ENCODE measurements at places on chromosomes 3 and 15.

DNA sequence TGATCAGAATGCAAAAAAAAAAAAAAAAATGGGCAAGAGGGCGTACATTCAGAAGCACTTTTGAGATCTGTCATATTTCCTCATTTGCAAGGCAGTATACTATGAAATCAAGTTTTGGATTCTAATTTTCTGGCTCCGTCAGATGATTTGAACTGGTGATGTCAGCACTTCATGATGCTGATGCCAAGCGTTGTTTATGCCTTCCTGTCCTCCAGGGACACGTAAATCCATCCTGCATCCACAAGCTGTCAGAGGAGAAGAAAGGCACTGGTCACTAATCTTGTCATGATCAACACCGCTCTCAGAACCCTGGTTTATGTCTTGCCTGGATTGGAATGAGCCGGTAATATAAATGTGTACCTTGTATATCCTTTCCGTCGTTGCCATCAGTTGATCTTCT is 152.1 kb upstream of the EPHA3 start:
- no peak for DNase-seq

GRCh38 chr3:171005648-171006047 is 20.9 kb downstream of the SLC2A2 start:
- DNase-seq: no peak

- DNase-seq: no peak
Observed at GRCh38 chr3:184180165-184180564, 5.5 kb downstream of the AP2M1 start.

- DNase-seq: no peak
Observed at GRCh38 chr3:76096836-76097588, 311.7 kb upstream of the ZNF717 start.

DNA sequence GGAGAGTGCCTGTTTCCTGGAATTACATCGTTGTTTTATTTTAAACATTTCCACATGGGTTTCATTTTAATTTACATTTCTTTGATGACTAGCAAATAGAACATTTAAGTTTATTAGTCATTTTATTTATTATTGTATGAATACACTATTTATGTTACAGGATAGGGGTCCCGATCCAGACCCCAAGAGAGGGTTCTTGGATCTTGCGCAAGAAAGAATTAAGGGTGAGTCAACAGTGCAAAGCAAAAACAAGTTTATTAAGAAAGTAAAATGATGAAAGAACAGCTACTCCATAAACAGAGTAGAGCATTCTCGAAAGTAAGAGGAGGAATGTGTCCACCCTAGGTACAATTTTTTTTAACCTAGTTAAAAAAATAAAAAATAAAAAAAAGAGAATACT is 539.5 kb downstream of the NAALADL2 start:
- DNase-seq: no peak

GRCh38 chr3:67937498-67938118 is 283.2 kb upstream of the SUCLG2 start:
- no peak for DNase-seq

DNA sequence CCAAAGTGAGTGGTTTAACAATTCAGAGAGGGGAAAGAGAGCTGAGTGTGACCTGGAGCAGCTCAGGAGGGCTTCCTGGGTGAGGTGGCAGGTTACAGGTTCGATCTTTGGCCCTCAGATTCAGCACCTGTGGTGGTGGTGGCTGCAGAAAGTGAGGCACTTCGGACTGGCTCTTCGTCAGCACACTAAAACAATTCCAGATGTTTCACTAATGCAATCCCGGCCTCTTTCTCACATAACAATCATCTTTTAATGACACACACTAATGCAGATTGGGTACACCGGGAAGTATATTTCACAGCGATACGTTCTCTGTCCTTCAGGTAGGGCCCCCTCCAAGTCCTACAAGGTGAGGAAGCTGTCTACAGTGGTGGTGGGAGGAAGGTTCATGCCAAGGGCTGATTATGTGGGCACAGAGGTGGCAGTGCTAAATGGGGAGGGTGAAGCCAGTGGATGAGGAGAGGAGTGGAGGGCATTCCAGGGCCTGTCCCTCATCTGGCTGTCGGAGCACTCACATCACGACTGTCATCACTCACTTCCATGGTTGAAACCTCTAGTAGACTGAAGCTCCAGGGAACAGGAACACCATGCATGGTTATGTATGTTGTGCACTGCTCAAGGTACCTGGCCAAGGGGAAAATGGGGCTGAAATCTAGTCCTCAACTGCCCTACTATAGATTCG is 171.1 kb downstream of the RAB11A start:
- no peak for DNase-seq

DNA sequence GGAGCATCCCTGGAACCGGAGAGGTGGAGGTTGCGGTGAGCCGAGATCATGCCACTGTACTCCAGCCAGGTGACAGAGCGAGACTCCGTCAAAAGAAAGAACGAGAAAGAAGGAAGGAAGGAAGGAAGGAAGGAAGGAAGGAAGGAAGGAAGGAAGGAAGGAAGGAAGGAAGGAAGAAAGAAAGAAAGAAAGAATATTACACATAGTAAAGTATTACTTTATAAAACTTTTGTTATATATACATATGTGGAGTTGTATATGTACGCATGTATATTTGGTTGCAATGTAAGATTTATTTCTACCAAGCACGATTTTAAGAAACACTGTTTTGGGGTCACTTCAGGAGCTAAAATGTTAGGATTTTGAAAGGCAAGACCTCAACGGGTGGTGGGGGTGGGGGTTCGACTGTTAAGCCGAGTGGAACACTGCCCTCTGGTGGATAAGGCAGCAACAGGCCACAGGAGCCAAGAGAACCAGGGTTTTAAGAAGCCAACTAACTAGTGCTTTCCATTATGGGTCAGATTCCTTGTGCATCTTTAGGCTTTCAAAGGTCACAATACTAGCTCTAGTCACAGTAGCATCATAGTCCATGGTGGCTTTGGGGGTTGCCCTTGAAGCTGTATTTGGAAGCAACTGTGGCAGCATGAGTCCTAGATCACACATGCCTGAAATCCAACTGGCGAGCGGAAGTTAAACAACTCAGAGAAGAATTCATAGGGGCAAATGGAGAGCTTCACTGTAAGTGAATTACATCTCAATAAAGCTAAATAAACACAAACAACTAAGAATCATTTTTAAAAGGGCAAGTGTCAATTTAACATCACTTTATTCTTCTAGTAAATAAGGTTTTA is 22.5 kb downstream of the GLB1 start:
- peak; percentile 47 for DNase-seq

- DNase-seq: no peak
Observed at GRCh38 chr3:159157275-159157674, 355.4 kb downstream of the MFSD1 start.

- DNase-seq: no peak
Observed at GRCh38 chr15:65740148-65740547, 51.9 kb downstream of the DENND4A start.

DNA sequence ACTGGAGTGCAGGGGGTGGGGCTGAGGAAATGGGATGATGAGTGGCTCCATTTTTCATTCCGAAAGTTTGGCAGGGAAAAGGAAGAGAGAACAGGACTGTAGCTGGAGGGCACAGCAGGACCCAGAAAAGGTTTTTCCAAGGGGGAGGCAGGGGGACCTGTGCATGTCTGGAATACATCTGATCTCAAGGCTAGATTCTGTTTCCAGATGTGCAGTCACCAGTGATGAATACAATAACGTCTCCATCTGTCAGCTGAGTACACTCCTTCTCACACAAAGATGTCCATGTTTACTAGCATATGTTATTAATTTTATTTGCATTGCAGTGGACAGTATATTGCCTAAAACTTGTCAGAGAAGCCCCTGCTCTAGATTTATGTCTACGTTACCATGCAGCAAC is 39.9 kb upstream of the PRTG start:
- DNase-seq: no peak

GRCh38 chr3:123733341-123733740 is 148.5 kb upstream of the HACD2 start:
- no peak for DNase-seq

- no peak for DNase-seq
Observed at GRCh38 chr15:64351265-64351664, 4.7 kb downstream of the CSNK1G1 start.

DNA sequence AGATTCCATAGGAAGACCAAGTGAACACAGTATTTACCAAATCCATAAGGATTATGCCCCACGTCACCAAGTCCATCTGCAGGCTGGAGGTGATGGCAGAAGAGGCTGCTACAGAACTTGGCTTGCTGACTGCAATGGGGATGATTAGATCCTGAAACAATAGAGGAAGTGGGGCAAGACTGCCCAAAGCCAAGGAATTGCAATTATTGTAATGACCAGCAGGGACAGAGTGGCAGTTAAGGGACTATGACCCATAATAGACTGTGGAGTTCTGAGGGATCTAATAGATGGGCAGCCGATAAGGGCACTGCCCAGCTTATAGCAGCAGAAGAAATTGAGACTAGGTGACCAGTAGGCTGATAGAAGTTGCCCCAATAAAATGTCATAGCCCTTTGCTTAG is 108.4 kb downstream of the MINAR1 start:
- DNase-seq: no peak

DNA sequence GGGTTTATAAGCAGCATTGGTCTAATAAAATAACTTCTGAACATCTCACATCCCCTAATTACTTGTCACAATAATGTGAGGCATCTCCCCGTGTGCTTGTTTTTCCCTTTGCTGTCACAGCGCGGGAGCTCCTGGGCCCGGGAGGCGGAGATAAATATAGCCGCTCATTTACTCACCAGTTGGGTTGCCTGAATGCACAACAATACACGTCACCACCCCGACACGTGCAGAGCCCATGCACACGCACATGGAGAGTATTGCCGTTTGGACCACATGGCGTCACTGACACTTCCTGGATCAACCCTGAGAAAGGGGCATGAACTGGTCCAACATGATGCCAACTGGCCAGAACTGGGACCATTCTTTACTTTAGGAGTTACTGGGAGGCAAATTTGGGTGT is 76.2 kb downstream of the MRPL46 start:
- DNase-seq: no peak

DNA sequence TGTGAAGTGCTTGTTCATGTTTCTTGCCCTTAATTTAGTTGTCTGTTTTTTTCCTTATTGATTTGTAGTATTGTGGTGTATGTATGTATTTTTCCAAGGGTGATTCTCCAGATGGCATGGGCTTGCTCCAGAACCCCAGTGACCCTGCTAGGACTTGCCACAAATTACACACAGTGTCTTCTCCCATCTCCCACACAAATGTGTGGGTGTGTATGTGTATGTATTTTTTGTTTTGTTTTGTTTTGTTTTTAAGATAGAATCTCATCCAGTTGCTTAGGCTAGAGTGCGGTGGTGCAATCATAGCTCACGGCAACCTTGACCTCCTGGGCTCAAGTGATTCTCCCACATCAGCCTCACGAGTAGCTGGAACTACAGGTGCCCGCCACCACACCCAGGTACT is 36.2 kb upstream of the ARID3B start:
- DNase-seq: no peak

DNA sequence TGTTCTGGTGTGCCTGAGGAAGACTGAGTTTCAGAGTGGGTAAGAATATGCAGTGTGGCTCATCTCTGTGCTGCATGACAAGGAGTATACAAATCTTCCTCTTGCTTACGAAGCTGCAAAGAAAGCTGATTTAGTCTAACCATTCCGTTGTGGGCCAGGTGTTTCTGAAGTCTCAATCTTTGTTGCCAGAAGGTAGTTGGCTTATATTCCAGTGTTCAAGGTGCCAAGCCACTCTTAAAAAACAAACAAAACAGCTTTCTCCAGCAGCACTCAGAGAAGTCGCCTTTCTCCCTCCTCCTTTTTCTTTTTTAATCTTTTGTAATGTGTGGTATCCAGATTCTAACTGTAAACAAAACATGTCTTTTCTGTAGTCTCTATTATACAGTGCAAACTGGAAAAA is 872.4 kb downstream of the NAALADL2 start:
- DNase-seq: no peak

- DNase-seq: no peak
Observed at GRCh38 chr15:31266712-31267111, 59.9 kb upstream of the KLF13 start.

- DNase-seq: no peak
Observed at GRCh38 chr3:160804762-160805161, 48.7 kb downstream of the PPM1L start.

GRCh38 chr3:132703733-132704132 is 18.5 kb downstream of the NPHP3 start:
- no peak for DNase-seq

DNA sequence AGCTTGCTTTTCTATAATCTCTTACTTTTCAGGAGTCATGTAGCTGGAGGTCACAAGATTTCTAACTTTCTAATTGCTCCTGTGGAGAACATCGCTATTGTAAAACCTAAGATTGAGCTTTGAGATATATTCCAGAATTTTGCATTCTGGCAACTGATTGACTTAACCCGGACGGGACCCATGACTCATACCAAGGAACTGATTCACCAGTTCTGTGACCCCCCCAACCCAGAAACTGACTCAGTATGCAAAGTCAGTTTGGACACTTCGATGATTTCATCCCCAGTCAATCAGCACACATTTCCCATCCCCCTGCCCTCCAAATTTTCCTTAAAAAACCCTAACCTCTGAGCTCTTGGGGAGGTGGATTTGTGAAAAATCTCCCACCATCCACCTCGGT is 396.5 kb upstream of the GBE1 start:
- no peak for DNase-seq

DNA sequence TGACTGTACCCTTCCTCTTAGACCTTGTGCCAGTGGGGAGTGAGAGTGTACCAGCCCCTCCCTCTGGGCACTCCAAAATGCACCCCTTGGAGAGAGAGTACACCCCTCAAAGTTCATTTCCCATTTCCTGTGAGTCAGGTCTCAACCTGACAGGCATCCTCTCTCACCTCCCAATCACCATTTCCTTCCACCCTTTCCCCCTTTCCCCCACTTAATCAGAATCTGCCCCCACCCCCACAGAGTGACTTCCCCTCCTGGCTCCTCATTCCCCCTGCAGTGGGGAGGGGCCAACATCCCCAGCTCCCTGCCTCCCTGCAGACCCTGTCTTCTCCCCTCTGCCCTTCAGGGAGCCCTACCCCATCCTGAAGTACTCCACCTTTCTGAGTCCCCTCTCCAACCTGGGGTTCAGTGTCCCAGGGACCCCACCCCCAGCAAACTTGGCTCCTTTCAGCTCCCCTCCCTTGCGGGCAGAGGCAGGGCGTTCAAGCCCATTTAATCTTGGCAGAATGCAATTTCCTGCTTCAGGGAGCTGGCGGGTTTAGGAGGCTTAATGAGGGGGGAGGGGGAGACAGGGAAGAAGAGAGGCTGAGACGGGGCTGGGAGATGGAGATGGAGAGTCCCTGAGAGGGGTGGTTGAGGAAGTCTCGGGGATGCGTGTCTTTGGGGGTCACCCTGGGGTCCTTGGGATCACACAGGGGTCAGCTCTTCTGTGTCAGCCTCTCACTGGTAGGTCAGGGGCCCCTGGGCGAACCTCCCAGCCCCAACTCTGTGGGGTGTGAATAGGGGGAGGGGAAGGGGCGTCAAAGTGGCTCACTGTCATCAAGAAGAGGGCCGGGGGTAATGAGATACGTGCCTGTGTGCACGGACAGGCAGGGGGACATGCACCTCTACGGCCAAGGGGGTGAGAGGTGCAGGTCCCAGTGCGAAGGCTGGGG is 16.6 kb upstream of the SEMA3F start:
- no peak for DNase-seq

GRCh38 chr3:168806871-168807270 is 711.1 kb upstream of the GOLIM4 start:
- no peak for DNase-seq
